ENCODE measurements at places on chromosomes 11 and 22. TPM values are rescaled to one million over a fixed set of nuclear protein-coding genes. Genes with fewer than 3 reads are reported as not detected.

GRCh38 chr11:100687054-100687629, at the start of gene ARHGAP42:
Gene ARHGAP42 (plus strand): TSS chr11:100687288. CDS start chr11:100687679, 391 bp downstream.
- peak within 1 kb of the TSS; percentile 92 for H3K27ac ChIP-seq
- peak; percentile 92 for DNase-seq
- H3K4me1 ChIP-seq, result peaks cover 69% of the 10 kb centered on the region
- peaks cover 7% of the 10 kb centered on the region for H3K27me3 ChIP-seq
- peak within 1 kb of the TSS; percentile 74 for H3K4me3 ChIP-seq
- H3K36me3 ChIP-seq, result no peaks in the 10 kb centered on the region

GRCh38 chr11:125086633-125087296, 23.7 kb downstream of the SLC37A2 start:
- no peaks in the 10 kb centered on the region for H3K36me3 ChIP-seq
- peaks cover 19% of the 10 kb centered on the region for H3K27me3 ChIP-seq
- no peak overlapping the region for H3K4me3 ChIP-seq
- no peak for DNase-seq

GRCh38 chr11:43504316-43504950, 145.7 kb downstream of the TTC17 start:
- H3K27ac ChIP-seq, result no peak overlapping the region
- no peak overlapping the region for H3K4me3 ChIP-seq
- H3K4me1 ChIP-seq, result no peaks in the 10 kb centered on the region
- no peak for DNase-seq
- H3K36me3 ChIP-seq, result no peaks in the 10 kb centered on the region

DNA sequence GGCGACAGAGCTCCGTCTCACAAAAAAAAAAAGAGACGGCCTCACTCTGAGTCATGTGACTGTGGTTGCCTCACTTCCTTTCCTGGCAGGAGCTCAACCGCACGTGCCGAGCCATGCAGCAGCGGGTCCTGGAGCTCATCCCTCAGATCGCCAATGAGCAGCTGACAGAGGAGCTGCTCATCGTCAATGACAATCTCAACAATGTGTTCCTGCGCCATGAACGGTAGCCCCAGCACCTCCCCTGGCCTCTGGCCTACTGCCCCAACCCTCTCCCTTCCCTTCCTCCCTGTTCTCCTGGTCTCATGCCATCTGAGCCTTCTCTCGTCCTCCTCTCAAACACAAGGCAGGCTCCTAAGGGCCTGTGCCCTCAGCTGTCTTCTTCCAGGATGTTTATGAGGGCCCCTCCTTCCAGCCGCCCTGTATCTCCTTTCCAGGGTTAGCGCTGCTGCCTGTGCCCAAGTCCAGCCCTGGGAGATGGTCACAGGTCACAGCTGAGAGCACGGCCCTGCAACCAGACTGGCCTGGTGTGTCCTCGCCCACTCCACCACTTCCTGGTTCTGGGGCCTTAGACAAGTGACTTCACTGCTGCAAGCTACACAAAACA, 30.7 kb downstream of the TOM1 start:
- H3K27me3 ChIP-seq, result no peaks in the 10 kb centered on the region
- H3K36me3 ChIP-seq, result peaks cover 94% of the 10 kb centered on the region
- peak; percentile 63 for DNase-seq
- peaks cover 25% of the 10 kb centered on the region for H3K4me1 ChIP-seq
- no peak overlapping the region for H3K4me3 ChIP-seq

UCP3 gene
- total RNA-seq, result not detected

GRCh38 chr22:30289980-30290313, 642 bp upstream of the CASTOR1 start:
- H3K36me3 ChIP-seq, result peaks cover 48% of the 10 kb centered on the region
- H3K4me1 ChIP-seq, result peaks cover 55% of the 10 kb centered on the region
- peak overlapping the region; percentile 88 for H3K27ac ChIP-seq
- H3K4me3 ChIP-seq, result peak overlapping the region; percentile 90
- no peak for DNase-seq
- H3K27me3 ChIP-seq, result no peaks in the 10 kb centered on the region

DNA sequence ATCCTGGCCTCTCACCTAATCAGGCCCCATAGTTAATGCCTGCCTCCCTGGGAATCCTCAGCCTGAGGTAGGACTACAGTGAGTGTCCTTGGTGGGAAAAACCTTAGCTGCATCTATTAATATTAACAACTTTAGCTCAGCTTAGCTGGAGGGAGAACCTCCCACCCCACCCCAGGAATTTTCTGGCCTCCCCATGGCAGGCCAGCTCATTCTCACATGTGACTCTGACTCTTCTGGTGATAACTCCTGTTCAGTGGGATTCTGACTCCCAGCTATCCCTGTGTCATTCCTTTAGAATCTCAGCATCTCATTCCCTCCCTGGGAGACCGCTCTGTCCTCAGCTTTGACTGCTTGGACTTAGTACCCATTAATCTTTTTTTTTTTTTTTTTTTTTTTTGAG, 14.5 kb downstream of the ART5 start:
- no peaks in the 10 kb centered on the region for H3K27me3 ChIP-seq
- DNase-seq, result no peak
- H3K4me1 ChIP-seq, result no peaks in the 10 kb centered on the region

DNA sequence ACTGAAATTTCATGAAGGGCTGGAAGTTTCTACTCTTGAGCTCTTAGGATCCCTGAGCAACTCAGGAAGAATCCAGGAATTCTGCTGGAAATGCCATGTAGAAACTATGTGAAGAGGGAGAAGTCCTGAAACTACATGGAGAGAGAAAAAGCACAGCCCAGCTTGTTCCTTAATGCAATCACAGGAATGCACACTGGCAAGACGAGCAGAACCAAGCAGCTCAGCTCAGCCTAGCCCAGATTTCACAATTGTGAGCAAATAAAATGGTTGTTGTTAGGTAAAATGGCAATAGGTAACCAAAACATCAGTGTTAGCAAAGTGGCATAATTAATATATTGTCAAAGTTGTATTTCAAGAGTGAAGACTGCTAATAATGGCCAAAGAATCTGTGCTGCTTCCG, 28.1 kb downstream of the ZNF214 start:
- H3K4me3 ChIP-seq, result no peak overlapping the region
- no peak overlapping the region for H3K27ac ChIP-seq
- no peak for DNase-seq
- H3K36me3 ChIP-seq, result no peaks in the 10 kb centered on the region
- no peaks in the 10 kb centered on the region for H3K27me3 ChIP-seq

DNA sequence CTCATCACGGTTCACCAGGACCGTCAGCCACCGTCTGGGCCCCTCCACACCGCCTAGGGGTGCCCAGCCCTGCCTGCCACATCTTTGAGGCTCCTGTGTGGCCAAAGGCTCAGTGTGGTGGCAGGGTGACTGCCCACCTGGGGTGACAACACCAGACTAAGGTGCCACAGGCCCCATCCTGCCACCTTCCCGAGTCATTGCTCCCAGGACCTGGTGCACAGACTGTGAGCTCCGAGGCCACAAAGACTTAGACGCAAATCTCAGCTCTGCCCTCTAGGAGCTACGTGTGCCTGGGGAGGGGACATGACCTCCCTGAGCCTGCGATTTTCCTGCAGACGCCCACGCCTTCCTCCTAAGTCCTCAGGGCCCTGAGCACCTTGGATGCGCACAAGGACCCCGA, 36.5 kb downstream of the KIAA0930 start:
- no peaks in the 10 kb centered on the region for H3K27me3 ChIP-seq
- H3K4me1 ChIP-seq, result peaks cover 29% of the 10 kb centered on the region
- H3K27ac ChIP-seq, result no peak overlapping the region
- H3K4me3 ChIP-seq, result no peak overlapping the region
- H3K36me3 ChIP-seq, result peaks cover 65% of the 10 kb centered on the region

DNA sequence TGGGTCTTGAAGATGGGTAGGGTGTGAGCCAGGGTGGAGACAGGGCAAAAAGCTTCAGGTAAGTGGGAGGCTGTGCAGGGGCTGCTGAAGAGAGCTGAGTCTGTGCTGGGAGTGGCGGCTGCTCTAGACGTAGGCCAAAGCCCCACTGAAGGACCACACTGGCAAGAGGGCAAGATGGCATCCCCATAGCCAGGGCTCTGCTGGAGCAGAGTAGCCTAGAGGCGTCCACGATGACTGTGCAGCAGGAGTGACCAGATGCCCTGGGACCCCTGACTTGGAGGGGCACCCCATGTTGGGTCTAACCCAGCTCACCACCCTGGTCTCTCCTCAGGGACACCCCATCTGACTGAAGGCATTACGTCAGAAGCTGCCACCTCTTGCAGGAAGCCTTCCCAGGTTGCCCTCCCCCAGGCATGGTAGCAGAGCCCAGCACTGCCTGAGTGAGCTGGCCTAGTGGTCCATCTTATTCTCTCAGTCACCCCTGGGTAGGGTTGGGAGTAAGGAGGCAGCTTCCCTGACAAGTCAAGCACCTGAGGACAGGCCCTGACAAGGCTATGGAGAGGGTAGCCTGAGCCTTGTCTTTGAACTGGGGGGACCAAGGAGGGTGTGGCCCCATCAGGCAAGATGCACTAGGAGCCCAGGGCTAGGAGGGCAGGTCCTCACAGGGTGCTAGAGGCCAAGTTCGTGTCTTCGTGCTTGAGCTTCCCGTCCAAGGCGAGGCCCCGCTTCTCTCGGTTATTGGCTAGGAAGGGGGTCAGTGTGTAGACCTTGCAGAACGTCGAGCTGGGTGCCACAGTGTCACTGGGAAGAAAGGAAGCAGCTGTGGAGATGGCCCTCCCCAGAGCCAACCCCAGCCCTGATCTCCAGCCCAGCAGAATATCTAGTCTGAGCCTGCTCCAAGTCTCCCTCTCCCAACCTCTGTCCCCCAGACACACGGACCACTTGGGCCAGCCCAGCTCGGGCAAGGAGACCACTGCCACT, 33.1 kb downstream of the TPBGL start:
- no peaks in the 10 kb centered on the region for H3K4me1 ChIP-seq
- H3K27me3 ChIP-seq, result no peaks in the 10 kb centered on the region
- H3K36me3 ChIP-seq, result peaks cover 59% of the 10 kb centered on the region
- H3K4me3 ChIP-seq, result no peak overlapping the region
- H3K27ac ChIP-seq, result peak overlapping the region; percentile 4

NFRKB gene
- 21.7 TPM for total RNA-seq

FGF19 gene
- total RNA-seq, result not detected

- H3K27ac ChIP-seq, result no peak overlapping the region
- H3K4me1 ChIP-seq, result peaks cover 28% of the 10 kb centered on the region
- DNase-seq, result peak; percentile 85
- peaks cover 36% of the 10 kb centered on the region for H3K27me3 ChIP-seq
- H3K36me3 ChIP-seq, result no peaks in the 10 kb centered on the region
- no peak overlapping the region for H3K4me3 ChIP-seq
Observed at GRCh38 chr11:35615921-35616900, 2.0 kb upstream of the FJX1 start.

GRCh38 chr11:125494031-125494360, 2.1 kb downstream of the FEZ1 start:
- no peak for DNase-seq
- H3K4me1 ChIP-seq, result peaks cover 11% of the 10 kb centered on the region
- peaks cover 48% of the 10 kb centered on the region for H3K27me3 ChIP-seq
- no peaks in the 10 kb centered on the region for H3K36me3 ChIP-seq
- no peak overlapping the region for H3K4me3 ChIP-seq

DNA sequence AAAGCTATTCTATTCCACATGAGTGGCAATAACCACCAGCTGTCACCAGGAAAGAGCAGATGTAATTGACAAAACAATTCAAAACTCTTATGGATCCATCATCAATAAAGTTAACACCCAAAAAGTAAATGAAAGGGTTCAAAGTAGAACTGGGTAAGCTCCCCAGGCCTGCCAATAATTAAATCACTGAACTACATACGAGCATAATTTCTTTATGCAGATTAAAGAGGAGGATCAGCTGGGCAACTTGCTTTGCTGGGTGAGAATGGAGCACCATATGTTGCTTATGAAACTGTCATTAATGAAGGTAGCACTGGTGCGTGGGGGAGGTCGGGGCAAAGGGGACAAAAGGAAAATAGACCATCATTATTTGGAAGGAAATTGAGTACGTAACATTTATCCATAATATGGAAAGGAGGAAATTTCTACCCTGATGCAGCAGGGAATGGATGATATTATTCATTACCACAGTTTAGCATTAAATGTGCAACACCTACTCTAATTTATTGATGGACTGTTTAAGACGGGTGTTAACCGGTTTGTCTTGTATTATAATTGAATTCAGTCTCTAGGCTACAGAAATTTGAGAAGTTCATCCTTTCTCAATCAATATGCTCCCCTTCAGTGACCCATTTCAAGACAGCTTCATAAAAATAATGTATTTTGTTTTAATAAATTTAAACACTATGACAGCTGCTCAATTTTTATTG, 315.9 kb downstream of the CADM1 start:
- DNase-seq, result no peak
- no peaks in the 10 kb centered on the region for H3K36me3 ChIP-seq
- H3K4me3 ChIP-seq, result no peak overlapping the region

- H3K27me3 ChIP-seq, result no peaks in the 10 kb centered on the region
- no peak overlapping the region for H3K27ac ChIP-seq
- no peak for DNase-seq
- H3K36me3 ChIP-seq, result no peaks in the 10 kb centered on the region
Observed at GRCh38 chr11:22657101-22657694, 9.2 kb upstream of the GAS2 start.

- no peaks in the 10 kb centered on the region for H3K4me1 ChIP-seq
- no peak overlapping the region for H3K4me3 ChIP-seq
- H3K27me3 ChIP-seq, result no peaks in the 10 kb centered on the region
- no peak overlapping the region for H3K27ac ChIP-seq
Observed at GRCh38 chr22:17098379-17098819, 13.6 kb downstream of the IL17RA start.

DNA sequence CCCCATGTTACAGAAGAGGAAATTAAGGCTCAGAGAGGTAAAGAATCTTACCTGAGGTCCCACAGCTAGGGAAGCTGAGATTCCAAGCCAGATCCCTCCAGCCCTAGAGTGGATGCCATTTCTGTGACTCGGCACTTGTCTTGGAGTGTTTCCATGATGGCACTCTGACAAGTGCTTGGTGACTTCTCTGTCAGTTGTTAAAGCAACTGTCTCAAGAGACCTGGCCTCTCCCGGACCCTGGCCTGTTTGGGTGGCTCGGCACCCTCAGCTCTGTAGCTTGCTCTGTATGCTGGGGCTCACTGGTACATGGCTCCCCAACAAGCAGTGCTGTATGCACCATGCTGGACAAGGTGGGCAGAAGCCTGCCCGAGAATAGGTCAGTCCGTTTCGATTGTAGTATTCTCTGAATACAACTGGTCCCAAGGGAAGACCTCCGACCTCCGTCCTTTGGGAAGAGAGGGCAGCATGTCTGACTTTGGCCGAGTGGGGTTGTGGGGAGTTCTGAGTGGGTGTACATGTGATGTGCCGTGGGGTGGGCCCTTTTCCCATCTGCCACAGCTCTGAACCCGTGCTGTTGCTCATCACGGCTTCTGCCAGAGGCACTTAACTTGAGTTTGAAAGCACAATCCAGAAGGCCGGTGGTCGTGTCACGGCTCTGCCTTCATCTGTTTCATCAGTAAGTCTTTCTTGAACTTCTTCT, 12.4 kb downstream of the ACO2 start:
- peak overlapping the region; percentile 62 for H3K27ac ChIP-seq
- H3K36me3 ChIP-seq, result peaks cover 10% of the 10 kb centered on the region
- H3K4me3 ChIP-seq, result no peak overlapping the region
- no peaks in the 10 kb centered on the region for H3K27me3 ChIP-seq
- H3K4me1 ChIP-seq, result peaks cover 53% of the 10 kb centered on the region
